Sigmoid colon (tissue), 7 donors: ENCODE measurements at places on chromosomes 2 and 18. TPM values are rescaled to one million over a fixed set of nuclear protein-coding genes. Genes with fewer than 3 reads are reported as not detected.

NPHP1 gene
- 12.5 TPM for total RNA-seq

TTN gene
- total RNA-seq: 12.1 TPM

PLEKHM3 gene
- total RNA-seq: 31.3 TPM

LIPG gene
- 4.4 TPM for total RNA-seq

WBP1 gene
- total RNA-seq: 80.6 TPM

ZNF396 gene
- total RNA-seq: 1.9 TPM

UGT1A5 gene
- not detected for total RNA-seq

- DNase-seq: no peak
Measured at GRCh38 chr18:14964406-14964805, 216.4 kb downstream of the ANKRD30B start.

- no peak for DNase-seq
Measured at GRCh38 chr2:136325844-136326331, 207.9 kb upstream of the CXCR4 start.

DNA sequence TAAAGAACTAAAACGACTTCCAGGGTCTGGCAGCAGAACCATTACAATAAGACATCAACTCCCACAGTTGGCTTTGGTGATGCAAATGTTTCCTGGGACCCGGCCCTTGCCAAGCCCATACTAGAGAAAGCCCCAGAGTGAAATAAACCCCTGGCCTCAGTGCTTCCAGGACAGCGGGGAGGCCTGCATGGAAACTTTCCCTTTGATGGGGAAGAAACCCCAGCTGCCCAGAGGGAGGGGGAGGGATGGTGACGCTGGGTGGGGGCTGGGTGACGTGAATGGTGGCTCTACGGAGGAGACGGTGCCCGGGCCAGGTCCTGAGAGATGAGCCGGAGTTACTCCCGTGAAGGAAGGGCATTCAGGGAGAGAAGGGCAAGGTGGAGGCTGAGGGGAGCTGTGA is 27.5 kb downstream of the INHBB start:
- DNase-seq: no peak

DNA sequence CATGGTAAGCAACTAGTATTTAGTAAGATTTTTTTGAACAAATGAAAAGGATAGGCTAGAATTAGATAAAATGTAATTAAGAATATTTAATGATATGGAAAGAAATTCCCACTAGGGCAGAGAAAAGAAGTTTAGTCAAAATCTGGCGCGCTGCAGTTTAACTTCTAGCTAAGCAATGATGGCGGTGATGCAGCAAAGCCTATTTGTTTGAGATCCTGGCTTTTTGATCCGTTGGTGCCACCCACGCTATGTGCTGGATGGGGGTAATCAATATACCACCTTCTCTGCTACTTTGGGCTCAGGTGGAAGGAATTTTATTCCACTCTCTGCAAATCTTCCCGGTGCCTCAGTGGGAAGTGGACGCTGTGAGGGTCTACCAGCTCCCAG is 421 bp upstream of the FAM171B start:
- DNase-seq: no peak

GRCh38 chr2:98507461-98507860 is 62.8 kb downstream of the INPP4A start:
- no peak for DNase-seq
